Activated CD8-positive, alpha-beta T cell treated with anti-CD3 and anti-CD28 coated beads, Interleukin-2, amount 10 ng/mL, durations not matched to agents 7 days and 5 days (primary cell): ENCODE measurements at places on chromosomes 7 and 10. TPM values are rescaled to one million over a fixed set of nuclear protein-coding genes. Genes with fewer than 3 reads are reported as not detected.

DNA sequence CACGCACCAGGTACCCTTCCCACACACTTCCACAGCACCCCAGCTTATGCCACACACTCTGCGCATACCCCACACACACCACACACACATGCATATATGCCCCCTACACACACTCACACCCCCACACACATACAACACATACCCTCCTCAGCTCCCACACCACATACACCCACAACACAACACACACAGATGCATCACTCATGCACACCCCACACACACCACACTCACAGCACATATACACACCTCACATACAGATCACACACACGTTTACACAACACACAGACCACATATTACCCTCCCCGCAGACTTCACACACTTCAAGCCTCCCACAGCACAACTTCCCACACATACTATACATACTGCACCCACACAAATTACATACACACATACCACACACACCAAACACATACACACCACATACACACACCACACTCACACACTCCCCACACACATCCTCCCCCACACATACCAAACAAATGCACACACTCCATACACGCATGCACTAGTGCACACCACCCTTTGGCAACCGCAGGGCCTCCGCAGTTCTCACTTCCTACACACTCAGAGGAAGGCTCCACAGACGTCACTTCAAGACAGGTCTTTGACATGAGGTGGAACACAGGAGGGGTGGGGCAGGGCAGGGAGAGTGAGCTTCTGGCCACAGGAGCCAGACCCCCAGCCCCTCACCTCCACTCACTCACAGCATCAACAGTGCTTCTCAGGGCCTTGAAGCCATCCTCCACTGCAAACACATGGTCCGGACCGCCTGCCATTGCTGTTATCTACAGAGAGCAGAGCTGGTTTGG is 18.5 kb upstream of the ANTXRL start:
- H3K27ac ChIP-seq, result no peak overlapping the region
- H3K4me1 ChIP-seq, result peaks cover 57% of the 10 kb centered on the region
- peaks cover 19% of the 10 kb centered on the region for H3K36me3 ChIP-seq
- no peaks in the 10 kb centered on the region for H3K27me3 ChIP-seq

DYDC2 gene
- total RNA-seq, result not detected

HOXA13 gene
- total RNA-seq, result not detected

DNA sequence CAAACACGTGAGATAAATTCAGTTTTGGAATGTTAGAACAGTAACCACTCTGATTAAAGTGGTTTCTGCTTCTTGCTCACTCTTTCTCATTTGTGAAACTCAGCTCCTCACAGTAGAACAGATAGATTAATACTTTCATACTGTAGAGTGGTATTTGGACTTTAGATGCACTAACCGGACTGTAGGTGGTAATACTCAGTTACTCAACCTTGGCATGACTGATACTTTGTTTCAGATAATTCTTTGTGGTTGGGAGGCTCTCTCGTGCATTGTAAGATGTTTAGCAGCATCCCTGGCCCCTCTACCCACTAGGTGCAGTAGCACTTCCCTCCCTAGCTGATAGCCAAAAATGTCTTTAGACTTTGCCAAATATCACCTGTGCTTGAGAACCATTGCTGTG is 37.6 kb downstream of the MCU start:
- H3K27ac ChIP-seq, result no peak overlapping the region
- no peaks in the 10 kb centered on the region for H3K27me3 ChIP-seq
- no peak for DNase-seq

DNA sequence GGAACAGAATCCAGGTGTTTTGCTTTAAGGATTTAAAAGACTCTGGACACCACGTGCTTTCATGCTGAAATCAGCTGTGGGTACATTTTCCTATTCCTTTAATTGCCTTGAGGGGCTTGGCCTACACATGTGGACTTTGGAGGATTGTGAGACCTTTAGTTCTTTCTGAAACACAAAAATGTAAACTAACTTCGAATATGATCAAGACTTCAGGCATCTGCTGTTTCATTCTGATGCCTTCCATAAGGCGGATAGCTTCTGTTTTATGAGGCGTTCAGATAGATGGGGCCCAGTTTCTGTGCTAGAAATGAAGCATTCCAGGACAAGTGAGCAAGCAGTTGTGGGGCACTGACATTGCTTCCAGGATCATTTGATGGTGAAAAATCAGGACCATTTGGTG is 1.5 kb upstream of the NOBOX start:
- no peak overlapping the region for H3K27ac ChIP-seq
- H3K27me3 ChIP-seq, result peaks cover 10% of the 10 kb centered on the region
- H3K4me3 ChIP-seq, result no peak overlapping the region
- no peak for DNase-seq
- H3K4me1 ChIP-seq, result no peaks in the 10 kb centered on the region

GRCh38 chr7:151051108-151051507 is 2.8 kb downstream of the ASIC3 start:
- H3K36me3 ChIP-seq, result peaks cover 6% of the 10 kb centered on the region
- H3K4me3 ChIP-seq, result no peak overlapping the region
- peak; percentile 76 for DNase-seq
- H3K4me1 ChIP-seq, result peaks cover 23% of the 10 kb centered on the region
- no peak overlapping the region for H3K27ac ChIP-seq

ACBD7 gene
- total RNA-seq, result 4.4 TPM

- peaks cover 10% of the 10 kb centered on the region for H3K4me1 ChIP-seq
- peaks cover 7% of the 10 kb centered on the region for H3K27me3 ChIP-seq
- DNase-seq, result no peak
- no peak overlapping the region for H3K27ac ChIP-seq
These were observed 22.0 kb downstream of the STEAP1B start for GRCh38 chr7:22477876-22478450.
